ENCODE measurements at places on chromosomes 2 and 18.
A peak's percentile ranks its signal among the peaks of the same experiment; 100 is the strongest.

DNA sequence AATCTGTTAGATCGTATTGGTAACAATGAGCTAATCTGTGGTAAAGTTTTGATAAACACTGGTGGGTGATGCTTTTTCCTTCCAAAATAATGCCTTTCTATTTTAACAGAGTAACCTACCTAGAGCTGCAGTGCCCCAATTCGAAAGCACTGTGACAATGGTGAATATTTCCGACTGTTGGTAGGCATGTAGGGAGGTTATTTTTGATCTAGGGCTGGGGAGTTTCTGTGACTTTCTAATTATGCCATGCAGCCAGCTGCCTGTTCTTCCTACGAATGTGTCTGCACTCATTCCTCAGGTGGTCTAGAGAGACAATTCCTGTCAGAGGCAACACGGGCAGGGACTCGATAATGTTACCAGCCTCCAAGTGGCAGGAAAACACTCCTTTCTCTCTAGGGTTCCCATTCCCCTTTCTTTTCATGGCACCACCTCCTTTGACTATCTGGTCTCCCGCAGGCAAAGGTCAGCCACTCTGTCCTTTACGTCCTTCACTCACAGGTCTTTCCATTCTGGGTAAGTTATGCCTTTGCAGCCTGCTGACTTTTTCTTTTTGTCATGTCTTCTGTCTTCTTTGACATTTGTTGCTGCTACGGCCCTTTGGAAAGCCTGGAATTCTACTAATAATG, 167.2 kb upstream of the MGAT5 start:
- DNase-seq, result no peak

DNA sequence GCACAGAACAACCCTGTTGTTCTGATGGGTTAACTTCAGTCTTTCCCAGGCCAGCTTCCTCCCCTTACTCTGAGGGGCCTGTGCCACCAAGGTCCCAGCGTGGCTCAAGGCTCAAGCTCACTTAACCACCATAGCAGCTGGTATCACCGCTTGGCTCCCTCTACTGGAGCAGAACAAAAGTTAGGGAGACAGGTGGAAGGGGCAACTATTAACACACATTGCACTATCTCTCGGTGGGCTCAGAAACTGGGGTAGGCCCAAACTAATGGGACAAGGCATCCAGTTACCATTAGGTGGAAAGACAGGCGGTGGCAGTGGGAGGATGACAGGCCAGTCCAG, 88.7 kb upstream of the ATL2 start:
- DNase-seq, result peak; percentile 73

- no peak for DNase-seq
Measured at GRCh38 chr2:153455861-153456260, 22.7 kb downstream of the RPRM start.

- DNase-seq, result no peak
Measured at GRCh38 chr2:20089715-20090464, 38.5 kb upstream of the LAPTM4A start.

GRCh38 chr2:198004921-198005829, 200.8 kb downstream of the PLCL1 start:
- no peak for DNase-seq

DNA sequence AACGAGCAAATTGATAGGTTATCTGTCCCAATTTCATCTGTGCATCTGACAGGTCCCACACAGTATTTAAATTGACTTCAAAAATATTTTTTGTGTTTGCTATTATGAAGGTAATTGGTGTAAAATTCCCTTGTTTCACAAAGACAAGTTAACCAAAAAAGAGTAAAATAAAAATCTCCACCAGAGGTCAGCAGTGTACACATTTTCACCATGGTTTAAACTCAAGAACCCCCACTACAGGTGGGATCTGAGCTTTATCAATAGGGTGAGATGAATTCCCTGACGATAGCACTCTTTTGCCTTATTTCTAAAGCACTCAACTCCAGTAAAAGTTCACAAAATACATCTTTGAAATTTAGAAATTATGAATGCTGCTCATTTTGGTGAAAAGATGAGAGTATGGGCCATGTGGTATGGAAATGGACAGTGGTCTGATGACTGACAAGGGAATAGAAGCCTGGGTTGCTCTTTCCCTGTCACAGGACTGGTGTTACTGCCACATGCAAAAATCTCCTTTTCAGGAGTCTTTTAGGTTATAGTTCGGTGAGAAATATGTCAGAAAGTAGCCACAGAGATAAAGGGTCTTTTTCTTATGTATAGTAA, 68.0 kb downstream of the SERPINB8 start:
- peak; percentile 45 for DNase-seq

- no peak for DNase-seq
Measured at GRCh38 chr2:187527262-187527661, 27.0 kb downstream of the TFPI start.

DNA sequence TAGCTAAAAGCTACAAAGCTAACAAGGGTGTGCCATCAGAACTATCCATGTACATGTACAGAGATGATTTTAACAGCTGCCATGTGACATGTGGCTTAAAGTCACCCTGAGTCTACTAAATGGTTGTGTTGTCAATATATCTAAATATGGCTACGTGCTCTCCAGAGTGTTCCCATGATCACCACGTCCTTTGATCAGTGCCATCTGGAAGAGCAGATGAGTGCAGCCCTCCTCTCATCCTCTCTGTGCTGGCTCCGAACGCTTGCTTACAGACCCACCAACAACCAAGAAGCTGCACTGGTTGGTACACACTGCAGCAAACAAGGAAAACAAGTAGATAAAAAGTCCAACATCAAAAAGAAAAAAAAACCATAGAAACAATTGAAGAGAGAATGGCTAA, 88.6 kb upstream of the NARS1 start:
- DNase-seq, result no peak

DNA sequence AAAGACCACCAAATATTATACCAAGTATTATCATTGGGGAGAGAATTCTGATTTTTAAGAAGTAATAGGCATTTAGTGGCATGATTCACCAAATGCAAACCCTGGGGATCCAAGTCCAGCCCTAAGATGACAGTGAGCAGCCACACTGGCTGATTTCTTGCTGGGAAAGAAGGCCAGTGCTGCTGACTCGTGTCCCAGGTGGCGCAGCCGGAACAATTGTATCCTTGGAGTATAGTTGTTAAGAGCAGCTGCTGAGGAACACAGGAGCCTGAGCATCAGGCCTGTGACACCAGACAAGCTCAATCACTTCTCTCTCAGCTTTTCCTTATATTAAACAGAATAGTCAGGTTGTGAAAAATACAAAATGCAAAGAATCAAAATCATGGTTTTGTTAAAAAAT, 48.4 kb downstream of the LRP1B start:
- no peak for DNase-seq

GRCh38 chr2:159080641-159081040, 112.2 kb downstream of the TANC1 start:
- no peak for DNase-seq
